ENCODE measurements at places on chromosomes 1 and 21. TPM values are rescaled to one million over a fixed set of nuclear protein-coding genes. Genes with fewer than 3 reads are reported as not detected.

The NBPF4 gene
- total RNA-seq = not detected

The SLC1A7 gene
- total RNA-seq = 0.07 TPM

The AIM2 gene
- total RNA-seq = 1.1 TPM

The STUM gene
- total RNA-seq = 1.3 TPM

- no peak for DNase-seq
- H3K36me3 ChIP-seq = no peaks in the 10 kb centered on the region
- H3K4me1 ChIP-seq = peaks cover 15% of the 10 kb centered on the region
- H3K27ac ChIP-seq = no peak overlapping the region
- H3K4me3 ChIP-seq = no peak overlapping the region
- no peaks in the 10 kb centered on the region for H3K27me3 ChIP-seq
Measured at GRCh38 chr1:89260566-89261255, 11.9 kb downstream of the GBP5 start.

DNA sequence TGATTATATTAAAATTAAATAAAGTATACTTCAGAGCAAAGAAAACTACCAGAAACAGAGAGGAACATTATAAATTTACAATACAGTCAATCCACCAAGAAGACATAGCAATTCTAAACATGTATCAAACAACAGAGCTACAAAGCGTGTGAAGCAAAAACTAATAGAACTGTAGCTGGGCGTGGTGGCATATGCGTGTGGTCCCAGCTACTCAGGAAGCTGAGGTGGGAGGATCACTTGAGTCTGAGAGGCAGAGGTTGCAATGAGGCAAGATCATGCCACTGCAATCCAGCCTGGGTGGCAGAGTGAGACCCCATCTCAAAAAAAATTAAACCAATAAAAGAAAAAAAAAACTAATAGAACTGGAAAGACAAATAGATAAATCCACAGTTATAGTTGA is 12.3 kb downstream of the CCDC185 start:
- peaks cover 2% of the 10 kb centered on the region for H3K27me3 ChIP-seq
- H3K27ac ChIP-seq = no peak overlapping the region
- H3K4me3 ChIP-seq = no peak overlapping the region

DNA sequence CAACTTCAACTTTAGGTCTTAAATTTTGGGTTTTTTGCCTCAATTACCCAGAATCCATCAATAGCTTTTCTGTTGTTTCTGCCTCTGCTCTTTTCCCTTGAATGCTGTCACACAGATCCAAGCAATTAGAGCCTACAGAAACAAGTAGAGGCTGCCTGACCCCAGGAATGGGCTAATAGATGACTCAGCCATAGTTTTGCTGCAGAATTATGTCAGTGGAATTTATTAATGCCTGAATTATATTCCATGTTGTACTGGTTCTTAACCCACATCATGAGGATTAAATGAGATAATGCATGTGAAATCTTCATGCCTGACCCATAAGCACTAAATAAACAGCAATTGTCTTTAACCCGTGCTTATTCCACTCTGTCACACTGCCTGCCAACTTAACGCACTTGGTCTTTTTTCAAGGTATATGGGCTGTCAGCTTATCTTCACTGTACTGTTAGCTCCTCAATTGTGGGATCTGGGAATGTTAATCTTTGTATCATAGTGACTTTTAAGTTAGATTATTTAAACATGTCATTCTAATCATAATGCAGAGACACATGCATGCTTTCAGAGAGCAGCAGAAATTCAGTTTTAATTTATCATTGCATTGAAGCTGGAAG is 213.3 kb downstream of the ROR1 start:
- no peak overlapping the region for H3K4me3 ChIP-seq
- DNase-seq = no peak
- H3K27me3 ChIP-seq = no peaks in the 10 kb centered on the region
- H3K36me3 ChIP-seq = peaks cover 17% of the 10 kb centered on the region
- peaks cover 29% of the 10 kb centered on the region for H3K4me1 ChIP-seq
- no peak overlapping the region for H3K27ac ChIP-seq

- no peak overlapping the region for H3K27ac ChIP-seq
Measured at GRCh38 chr1:37722181-37723071, 30.1 kb downstream of the CDCA8 start.

DNA sequence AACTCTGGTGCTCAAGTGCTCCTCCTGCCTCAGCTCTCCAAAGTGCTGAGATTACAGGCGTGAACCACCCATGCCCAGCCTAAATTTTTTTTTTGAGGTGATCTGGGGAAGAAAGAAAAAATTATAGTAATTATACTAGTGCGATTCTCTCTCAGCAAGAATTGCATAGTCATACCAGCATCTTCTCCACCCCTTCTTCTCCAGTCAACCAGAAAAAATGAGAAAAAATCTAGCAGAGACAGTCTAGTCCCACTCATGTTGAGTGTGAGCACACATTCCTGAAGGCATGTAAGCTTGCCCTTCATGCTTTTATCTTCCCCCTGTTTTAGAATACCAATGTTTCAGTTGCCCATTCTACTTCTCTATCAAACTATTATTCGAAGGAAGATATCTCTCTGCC is 207.6 kb downstream of the S1PR1 start:
- peaks cover 30% of the 10 kb centered on the region for H3K4me1 ChIP-seq
- no peak overlapping the region for H3K27ac ChIP-seq
- H3K27me3 ChIP-seq = no peaks in the 10 kb centered on the region
- H3K4me3 ChIP-seq = no peak overlapping the region
- H3K36me3 ChIP-seq = no peaks in the 10 kb centered on the region

DNA sequence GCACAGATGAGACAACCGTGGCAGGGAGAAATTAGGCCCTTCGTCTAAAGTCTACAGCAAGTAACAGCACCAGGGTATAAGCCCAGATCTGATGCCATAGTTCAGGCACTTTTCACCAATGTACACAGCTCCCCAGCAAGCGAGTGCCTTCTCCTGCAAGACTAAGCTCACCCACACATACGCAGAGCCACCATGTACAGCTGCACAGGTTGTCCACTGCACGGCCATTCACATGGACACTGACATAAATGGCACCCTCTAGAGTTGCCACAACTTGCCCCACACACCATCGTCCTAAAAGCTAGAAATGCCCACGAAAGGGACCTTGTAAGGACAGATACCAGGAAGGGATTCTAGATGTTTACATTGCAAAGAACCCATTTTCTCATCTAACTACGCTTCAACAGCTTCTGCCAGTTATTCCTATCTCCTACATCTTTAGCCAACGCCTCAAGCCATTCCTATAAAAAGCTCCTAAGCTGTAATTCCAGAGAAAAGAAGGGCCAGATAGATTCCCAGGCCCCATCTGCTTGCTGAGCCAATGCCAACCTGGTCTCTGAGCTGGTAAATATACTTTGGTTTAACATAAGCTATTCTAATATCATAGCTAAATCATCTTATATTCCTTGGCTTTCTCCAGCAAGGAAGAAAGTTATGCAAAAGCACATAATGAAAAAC is 174.0 kb upstream of the KAZN start:
- H3K36me3 ChIP-seq = peaks cover 8% of the 10 kb centered on the region
- no peaks in the 10 kb centered on the region for H3K4me1 ChIP-seq
- H3K4me3 ChIP-seq = no peak overlapping the region
- DNase-seq = no peak

Data from WTC11 (cell line).